ENCODE measurements at places on chromosomes 1 and 21. TPM values are rescaled to one million over a fixed set of nuclear protein-coding genes. Genes with fewer than 3 reads are reported as not detected.

DNA sequence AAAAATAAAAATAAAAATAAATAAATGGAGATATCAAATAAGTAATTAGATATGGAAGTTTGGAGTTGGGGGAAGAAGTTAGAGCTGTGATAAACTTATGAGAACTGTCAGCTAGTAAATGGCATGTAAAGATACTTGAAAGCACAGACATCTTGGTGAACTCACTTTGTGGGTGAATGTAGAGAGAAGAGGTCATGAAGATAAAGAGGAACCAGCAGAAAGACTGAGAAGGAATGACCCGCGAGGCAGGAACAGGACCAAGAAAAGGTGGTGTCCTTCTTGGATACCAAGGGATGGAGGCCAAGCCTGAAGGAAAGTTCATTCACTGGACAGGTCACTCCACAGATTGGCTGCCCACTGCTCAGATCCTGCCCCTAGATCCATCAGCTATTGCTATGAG lies 4.7 kb upstream of the CAPZB start:
- no peak for DNase-seq

The CASP9 gene
- polyA plus RNA-seq: 10.4 TPM

DNA sequence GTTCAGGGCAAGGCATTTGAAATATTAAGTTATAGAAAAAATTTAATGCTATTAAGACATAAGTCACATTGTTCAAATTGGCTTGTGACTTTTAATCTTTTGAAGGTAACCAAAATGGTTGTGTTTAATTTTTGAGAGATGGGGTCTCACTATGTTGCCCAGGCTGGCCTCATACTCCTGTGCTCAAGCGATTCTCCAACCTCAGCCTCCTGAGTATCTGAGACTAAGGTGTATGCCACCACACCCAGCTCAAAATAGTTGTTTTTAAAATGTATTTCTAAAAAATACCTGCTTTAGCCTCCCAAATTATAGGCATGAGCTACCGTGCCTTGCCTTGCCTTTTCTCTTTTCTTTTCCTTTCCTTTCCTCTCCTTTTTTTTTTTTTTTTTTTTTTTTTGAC lies 26.0 kb upstream of the CHAF1B start:
- no peak for DNase-seq

GRCh38 chr1:11341901-11342552 lies 69.0 kb downstream of the UBIAD1 start:
- peak; percentile 4 for DNase-seq

All from AG04450 (cell line).